ENCODE measurements at places on chromosomes 11 and 22.

- ATAC-seq: no peak
Observed at GRCh38 chr11:72937439-72937838, 123.2 kb downstream of the ATG16L2 start.

DNA sequence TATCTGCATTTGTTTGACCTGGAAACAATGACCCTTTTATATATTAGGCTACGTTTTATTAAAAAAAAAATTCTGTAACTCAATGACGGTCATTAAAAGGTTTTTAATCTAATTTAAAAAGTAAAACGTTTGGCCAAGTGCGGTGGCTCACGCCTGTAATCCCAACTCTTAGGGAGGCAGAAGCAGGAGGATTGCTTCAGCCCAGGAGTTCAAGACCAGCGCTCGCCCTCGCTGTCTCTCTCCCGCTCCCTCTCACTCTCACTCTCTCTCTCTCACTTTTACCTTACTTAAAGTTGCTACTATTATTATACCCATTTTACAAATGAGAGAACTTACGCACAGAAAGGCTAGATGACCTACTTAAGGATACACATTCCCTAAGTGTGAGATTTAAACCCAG lies 814 bp upstream of the NARS2 start:
- no peak for ATAC-seq

GRCh38 chr11:27339941-27340340 lies 23.1 kb downstream of the CCDC34 start:
- ATAC-seq: no peak

DNA sequence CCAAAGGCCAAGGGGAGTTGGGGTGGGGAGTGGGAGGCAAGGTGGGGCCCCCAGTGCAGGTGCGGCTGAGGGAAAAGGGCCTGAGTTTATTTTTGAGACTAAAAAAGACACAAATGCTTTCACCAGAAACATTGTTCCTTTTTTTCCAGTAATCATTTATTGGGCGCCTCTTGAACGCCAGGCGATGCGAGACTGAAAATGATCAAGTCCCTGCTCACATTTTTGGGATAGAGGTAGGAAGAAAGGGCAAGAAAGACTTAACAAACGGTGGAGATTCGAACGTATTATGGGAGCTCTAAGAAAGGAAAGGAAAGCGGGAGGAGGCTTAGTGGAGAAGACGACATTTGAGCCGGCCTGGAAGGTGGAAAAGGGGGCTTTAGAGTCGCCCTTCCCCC lies 796 bp upstream of the SF3B2 start:
- ATAC-seq: no peak

GRCh38 chr11:85821636-85822035 lies 10.7 kb upstream of the SYTL2 start:
- no peak for ATAC-seq

DNA sequence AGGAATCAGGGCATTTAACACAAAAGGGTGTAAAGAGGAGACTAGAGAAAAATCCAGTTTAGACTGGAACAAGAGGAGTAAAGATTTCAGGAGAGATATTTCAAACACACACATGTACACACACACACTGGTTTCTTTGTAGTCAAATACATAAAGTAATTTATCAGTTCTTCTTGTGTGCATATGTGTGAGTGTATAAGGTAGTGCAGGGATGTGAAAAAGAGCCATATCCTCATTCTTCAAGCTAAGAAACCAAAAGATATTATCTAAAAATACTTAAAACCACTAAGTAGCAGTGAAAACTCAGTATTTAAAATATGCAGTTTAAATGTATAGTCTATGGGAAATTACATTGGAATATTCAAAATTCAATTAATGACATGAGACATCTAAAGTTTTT lies 52.5 kb upstream of the CARD18 start:
- ATAC-seq: no peak

DNA sequence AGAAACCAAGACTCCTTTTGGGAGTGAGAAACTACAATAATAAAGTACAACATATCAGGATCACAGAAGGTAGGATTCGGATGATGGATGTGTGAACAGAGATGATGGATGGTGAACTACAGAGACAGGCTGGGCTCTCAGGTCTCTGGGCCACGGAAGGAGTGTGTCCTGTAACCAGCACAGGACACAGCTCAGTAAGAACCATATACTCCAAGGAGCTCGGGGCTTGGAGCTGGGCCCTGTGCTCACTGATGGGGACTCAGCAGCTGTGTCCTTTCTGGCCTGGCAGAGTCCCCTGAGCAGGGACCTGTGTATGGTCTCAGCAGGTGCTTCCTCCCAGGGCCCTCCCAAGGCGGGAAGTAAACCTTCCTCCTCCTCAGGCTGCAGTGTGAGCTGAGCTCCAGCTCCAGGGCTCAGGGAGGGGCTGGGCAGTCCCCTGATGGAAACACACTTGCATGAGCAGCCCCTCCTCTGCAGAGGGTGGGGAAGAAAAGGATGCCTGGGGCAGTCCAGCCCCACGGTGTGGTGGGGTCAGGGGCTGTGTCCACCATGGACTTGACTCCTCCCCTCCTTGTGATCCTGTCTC lies 39.8 kb upstream of the TOP3B start:
- no peak for ATAC-seq

- no peak for ATAC-seq
Observed at GRCh38 chr11:3208272-3208671, 10.3 kb downstream of the MRGPRG start.

DNA sequence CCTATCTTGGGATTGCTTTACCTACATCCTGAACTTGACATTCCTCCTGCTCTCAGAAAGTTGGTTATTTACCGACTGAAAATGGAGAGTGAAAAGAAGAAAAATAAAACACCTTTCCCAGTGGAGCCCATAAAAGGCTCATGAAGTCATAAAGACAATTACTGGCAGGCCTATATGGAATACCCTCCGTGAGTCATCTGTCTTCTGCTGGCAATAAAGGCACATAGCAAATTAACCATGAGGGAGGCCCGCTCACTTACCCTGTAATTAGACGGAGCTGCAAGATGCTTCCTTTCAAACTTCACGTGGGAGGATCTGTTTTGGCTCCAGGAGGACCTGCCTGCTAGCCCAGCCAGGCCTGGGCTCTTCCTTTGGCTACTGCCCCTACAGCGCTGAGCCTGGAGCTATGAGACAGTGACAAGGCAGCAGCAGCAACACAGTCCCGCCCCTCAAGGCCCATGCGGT lies 540.4 kb downstream of the BUD13 start:
- ATAC-seq: no peak

GRCh38 chr11:111193924-111194490 lies 51.5 kb upstream of the POU2AF2 start:
- no peak for ATAC-seq

DNA sequence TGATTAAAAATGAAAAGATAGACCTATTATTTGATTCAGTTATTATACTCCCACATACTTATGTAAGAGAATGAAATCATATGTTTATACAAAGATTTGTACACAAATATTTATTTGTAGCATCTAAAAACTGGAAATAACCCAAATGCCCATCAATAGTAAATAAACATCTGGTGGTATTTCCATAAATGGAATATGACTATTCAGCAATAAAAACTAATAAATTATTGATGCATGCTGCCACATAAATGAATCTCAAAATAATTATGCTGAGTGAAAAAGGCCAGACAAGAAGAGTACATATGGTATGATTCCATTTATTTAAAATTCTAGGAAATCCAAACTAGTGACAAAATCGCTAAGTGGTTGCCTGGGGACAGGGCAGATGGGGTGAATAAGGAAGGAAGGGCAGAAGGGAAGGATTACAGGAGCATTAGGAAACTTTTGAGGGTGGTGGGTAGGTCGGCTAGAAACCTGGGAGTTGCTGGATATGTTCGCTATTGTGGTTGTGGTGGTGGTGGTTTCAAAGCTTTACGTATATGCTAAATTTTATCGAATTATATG lies 41.5 kb downstream of the JAM3 start:
- no peak for ATAC-seq

DNA sequence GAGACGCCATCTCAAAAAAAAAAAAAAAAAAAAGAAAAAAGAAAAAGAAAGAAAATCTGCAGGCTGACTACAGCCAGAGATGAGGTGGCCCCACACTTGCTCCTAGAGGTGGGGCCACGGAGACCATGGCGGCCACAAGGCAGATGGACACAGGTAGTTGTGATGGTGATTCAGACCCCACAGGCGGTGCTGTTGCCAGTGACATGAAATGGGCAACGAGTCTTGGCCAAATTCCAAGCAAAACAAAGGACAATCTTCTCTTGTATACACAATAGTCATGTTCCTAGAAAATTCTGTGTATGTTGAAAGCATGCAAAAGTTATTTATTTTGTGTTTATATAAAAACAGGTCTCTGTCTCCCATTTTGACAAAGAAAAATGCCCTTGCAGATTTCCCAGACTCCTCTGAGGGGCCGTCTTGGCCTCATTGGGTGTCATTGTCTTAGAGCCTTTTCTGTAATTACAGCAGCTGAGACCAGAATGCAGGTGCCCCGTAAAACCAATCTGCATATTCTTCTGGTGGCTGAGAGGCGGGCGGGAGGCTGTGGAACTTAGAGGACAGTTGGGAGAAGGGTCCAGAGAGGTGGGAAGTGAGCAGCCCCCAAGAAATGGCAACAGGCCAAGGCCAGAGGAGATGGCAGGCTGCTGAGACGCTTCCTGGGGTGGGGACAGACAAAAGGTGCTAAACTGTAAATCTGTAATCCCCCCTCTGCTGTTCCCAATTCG lies 22.5 kb upstream of the DAGLA start:
- ATAC-seq: no peak

GRCh38 chr11:12222055-12222792 lies 111.8 kb downstream of the MICAL2 start:
- no peak for ATAC-seq

DNA sequence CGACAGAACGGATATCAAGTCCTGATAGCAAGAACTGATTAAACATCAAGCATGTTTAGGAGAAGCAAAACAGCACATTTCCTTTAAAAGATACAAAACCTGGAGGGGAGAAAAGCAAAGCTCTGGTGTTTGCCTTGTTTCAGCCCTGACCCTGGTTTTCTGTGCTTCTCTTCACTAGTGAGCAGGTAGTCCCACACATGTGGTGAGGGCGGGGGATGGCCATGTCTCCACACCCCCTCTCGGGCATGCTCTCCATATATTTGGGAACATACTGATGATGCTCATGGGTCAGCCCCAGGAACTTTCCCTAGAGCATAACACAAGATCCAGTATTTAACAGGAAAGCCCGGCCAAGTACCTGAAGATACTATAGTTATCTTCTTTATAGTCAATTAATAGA lies 10.1 kb downstream of the C11orf16 start:
- ATAC-seq: no peak

DNA sequence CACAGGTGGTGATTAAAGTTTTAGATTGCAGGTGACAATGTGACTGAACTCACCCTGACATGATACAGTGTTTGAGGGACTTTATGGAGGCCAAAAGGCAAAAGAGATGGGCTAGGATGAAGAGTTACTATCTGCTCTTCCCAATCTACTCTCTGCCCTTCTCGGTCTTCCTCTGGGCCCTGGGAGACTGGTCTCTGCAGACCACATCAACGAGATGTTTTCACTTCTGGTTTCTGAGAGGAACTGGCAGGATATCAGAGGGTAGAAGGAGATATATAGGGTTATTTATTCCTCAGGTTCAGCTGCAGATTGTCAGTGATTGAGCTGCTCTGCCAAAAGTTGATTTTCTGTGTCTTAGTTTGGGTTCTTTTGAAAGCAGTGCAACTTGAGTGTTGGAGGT lies 32.4 kb upstream of the CD44 start:
- no peak for ATAC-seq

- no peak for ATAC-seq
Observed at GRCh38 chr22:25437414-25438160, 126.9 kb upstream of the GRK3 start.

DNA sequence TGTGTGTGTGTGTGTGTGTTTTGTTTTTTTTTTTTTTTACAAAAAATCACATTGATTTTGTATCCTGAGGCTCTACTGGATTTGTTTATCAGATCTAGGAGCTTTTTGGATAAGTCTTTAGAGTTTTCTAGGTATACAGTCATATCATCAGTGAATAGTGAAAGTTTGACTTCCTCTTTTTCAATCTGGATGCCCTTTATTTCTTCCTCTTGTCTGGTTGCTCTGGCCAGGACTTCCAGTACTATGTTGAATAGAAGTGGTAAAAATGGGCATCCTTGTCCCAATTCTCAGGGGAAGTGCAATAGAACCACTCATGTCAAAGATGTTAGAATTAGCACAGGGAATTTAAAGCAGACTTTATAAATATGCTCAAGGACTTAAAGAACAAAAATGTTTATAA lies 32.6 kb upstream of the PRDM11 start:
- ATAC-seq: no peak

- ATAC-seq: no peak
Observed at GRCh38 chr22:50243685-50244419, 971 bp downstream of the TUBGCP6 start.

- no peak for ATAC-seq
Observed at GRCh38 chr11:81870815-81871214, 862.8 kb downstream of the FAM181B start.

GRCh38 chr11:47177229-47177845 lies 658 bp upstream of the ARFGAP2 start:
- peak; percentile 55 for ATAC-seq

DNA sequence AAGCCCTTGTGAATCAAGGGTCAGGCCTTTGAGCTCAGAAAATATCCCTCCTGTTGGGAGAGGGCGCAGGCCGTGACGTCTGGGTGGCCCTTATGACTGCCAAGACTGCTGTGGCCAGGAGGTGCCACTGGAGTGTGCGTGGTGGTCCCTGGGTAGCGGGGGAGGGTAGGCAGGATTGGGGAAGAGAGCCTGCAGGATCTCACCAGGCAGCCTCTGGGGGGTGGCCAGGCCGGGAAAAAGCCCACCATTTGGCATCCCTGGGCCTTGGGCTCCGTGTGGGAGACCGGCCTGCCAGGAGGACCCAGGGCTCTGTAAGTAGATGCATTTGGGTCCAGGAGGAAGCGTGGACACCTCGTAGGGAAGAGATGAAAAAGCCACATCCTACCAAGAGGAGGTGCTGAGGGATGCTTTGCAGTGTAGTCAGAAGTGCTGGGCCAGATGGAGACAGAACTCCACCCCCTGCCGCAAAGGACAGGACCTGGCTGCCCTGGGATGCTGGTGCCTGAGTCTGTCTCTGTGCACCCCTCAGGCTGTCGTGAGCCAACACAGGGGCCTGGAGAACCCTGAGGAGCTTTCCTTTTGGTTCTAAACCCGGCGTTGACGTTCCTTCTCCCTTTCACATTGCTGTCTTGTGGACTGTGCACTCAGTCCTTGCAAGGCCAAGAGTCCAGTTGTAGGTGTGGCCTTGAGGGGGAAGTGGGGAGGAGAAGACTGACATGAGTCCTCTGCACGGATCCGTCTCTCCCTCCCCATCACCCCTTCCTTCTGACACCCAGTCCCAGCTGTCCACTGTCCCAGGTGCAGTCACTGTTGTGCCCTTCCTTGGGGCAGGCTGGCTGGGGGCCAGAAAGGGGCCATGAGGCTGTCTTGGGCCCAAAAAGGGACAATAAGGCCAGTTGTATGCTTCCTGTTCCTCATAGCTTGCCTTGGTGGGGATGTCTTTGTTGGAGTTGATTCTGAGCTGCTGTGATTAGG lies 12.7 kb upstream of the MIEF1 start:
- ATAC-seq: no peak

DNA sequence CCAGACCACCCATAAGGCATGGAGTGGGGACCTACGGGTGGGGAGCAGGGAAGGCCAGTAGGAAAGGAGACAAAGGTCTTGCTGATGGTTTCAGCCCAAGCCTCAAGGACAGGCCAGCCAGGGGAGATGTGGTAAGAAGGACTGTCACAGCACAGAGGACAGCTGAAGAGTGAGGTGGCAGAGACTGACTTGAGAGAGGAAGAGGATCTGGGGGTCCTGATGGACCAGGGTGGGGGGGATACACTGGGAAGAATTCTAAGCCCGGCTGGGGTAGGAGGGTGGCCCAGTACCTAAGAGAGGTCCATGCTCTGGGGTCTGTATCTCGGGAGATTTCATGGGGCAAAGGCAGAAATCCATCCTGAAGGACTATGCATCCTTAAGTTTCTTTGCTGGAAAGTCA lies 66.1 kb upstream of the THY1 start:
- no peak for ATAC-seq

- no peak for ATAC-seq
Observed at GRCh38 chr11:72687326-72687725, 13.1 kb upstream of the PDE2A start.

Data from gastroesophageal sphincter (tissue), 4 donors.